ENCODE measurements at places on chromosomes 7 and 10. TPM values are rescaled to one million over a fixed set of nuclear protein-coding genes. Genes with fewer than 3 reads are reported as not detected.

DNA sequence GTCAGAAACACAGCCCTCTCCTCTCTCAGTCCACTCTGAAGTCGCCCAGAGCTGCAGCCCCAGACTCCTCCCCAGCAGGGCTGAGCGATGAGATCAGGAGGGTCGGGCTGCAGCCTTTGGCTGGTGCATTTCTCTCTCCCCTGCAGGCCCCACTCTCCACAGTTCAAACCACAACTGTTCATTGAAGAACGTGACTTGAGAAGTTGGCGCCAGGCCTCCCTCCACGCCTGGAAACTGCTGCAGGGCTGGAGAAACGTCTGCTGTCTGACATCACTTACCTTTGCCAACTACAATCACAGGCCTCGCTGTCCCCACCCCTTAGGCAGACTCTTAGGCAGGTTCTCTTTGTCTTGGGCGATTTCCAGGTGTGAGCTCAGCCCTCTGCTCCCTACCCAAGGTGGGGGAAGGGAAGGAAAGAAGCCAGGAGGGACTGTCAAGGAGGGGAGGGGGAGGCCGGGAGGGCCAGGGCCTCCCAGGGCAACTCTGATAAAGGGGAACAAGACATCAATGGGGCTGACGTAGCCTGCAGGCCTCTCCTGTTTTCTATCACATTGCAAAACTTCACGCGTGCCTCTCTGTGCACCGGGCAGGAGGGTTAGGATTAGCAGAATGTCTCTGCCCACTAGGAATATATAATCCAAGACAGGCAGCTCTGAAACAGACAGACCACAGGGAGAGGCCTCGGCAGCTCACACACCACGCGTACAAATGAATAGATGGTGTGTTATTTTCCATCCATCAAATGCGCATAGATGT lies 32.7 kb downstream of the CALML5 start:
- H3K4me1 ChIP-seq: peaks cover 13% of the 10 kb centered on the region
- no peak overlapping the region for H3K27ac ChIP-seq
- H3K4me3 ChIP-seq: no peak overlapping the region
- no peaks in the 10 kb centered on the region for H3K36me3 ChIP-seq
- DNase-seq: no peak

GRCh38 chr7:116500078-116500853 lies 728 bp downstream of the CAV2 start:
- peaks cover 41% of the 10 kb centered on the region for H3K4me1 ChIP-seq
- H3K27ac ChIP-seq: peak overlapping the region; percentile 91
- DNase-seq: no peak
- peaks cover 4% of the 10 kb centered on the region for H3K36me3 ChIP-seq
- H3K4me3 ChIP-seq: peak overlapping the region; percentile 95
- no peaks in the 10 kb centered on the region for H3K27me3 ChIP-seq

DNA sequence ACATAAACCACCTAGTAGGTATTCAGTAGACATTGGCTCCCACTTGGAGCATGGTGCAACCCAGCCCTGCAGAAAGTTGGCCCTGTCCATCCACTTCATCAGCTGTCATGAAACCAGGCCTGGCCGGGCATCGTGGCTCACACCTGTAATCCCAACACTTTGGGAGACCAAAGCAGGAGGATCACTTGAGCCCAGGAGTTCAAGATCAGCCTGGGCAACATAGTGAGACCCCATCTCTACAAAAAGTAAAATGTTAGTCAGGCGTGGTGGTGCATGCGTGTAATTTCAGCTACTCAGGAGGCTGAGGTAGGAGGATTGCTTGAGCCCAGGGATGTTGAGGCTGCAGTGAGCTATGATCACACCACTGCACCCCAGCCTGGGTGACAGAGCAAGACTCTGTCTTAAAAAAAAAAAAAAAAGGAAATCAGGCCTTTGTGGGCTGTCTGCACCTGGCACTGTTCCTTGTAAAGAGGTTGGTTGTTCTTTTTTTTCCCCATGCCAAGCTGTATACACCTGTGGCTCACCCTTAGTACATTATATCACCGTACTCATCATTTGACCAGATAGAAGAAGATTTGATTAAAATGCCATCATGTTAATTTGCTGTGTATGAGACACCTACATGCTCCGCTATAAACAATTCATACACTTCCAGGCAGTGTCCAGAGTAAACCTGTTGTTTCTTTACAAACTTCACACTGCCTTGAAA lies 45.4 kb upstream of the GRID1 start:
- DNase-seq: peak; percentile 48
- H3K4me1 ChIP-seq: peaks cover 10% of the 10 kb centered on the region
- no peaks in the 10 kb centered on the region for H3K27me3 ChIP-seq
- no peak overlapping the region for H3K4me3 ChIP-seq
- no peaks in the 10 kb centered on the region for H3K36me3 ChIP-seq
- peak overlapping the region; percentile 61 for H3K27ac ChIP-seq

DNA sequence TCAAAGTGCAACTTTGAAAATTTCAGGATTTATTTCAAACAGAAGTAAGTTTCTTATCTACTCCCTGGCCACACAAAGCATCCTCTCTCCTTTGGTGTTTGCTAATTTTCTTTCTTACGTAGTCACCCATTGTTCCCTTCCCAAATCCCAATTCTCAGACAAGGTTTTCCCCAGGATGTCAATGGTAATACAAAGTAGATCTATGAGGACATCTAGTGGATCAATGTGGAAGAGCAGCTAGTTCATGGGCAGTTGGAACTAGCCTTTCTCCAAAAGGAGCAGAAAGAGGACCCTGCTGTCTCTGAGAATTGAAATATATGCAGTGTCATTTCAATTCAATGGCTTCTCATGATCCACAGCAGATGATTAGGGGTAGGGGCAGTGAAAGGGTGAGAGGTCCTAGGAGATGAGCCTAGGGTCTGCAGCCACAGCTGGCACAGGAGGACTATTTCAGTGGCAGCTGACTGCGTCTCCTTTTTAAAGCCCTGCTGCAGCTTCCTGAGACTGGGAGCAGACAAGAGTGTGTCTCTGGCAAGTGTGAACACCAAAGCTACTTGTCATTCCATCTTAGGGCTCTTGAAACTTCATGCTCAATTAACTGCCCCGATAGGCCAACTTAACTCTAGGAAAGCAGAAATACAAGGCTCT lies 632.6 kb downstream of the KCNMA1 start:
- no peak for DNase-seq
- no peak overlapping the region for H3K4me3 ChIP-seq
- no peak overlapping the region for H3K27ac ChIP-seq
- no peaks in the 10 kb centered on the region for H3K27me3 ChIP-seq

- peaks cover 24% of the 10 kb centered on the region for H3K36me3 ChIP-seq
- H3K4me1 ChIP-seq: peaks cover 43% of the 10 kb centered on the region
- peak overlapping the region; percentile 99 for H3K27ac ChIP-seq
- peak overlapping the region; percentile 91 for H3K4me3 ChIP-seq
- H3K27me3 ChIP-seq: no peaks in the 10 kb centered on the region
Observed at GRCh38 chr10:113856563-113856962, 2.1 kb downstream of the NHLRC2 start.

DNA sequence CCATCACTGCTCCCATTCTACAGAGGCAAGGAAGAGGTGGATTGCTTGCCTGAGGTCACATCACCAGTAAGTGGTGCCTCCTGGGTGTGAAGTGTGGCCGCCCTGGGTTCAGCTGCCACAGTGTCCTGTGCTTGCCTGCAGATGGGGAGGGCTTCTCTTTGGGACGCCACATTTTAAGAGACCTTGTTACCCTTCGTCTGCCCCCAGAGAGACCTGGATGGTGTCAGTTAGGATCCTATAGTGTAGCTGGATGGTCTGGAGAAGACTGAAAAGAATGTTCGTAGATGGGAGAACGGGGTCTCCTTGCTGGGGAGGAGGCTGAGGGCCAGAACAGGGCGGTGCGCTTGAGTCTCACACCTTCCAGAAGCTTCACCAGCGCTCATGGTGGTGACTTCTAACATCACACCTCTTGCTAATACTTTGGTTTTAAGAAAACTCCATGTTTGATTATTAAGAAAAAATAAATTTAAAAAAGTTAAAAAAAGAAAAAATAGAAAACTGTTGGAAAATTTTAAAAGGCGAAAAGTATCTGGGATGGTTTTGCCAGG lies 2.3 kb downstream of the DOCK1 start:
- H3K4me1 ChIP-seq: peaks cover 21% of the 10 kb centered on the region
- no peaks in the 10 kb centered on the region for H3K27me3 ChIP-seq
- no peaks in the 10 kb centered on the region for H3K36me3 ChIP-seq
- H3K27ac ChIP-seq: peak overlapping the region; percentile 53

- H3K27me3 ChIP-seq: no peaks in the 10 kb centered on the region
- no peaks in the 10 kb centered on the region for H3K36me3 ChIP-seq
- DNase-seq: no peak
Observed at GRCh38 chr7:111371437-111371836, 190.9 kb downstream of the IMMP2L start.

GRCh38 chr7:137969828-137970227 lies 32.1 kb downstream of the CREB3L2 start:
- H3K27me3 ChIP-seq: no peaks in the 10 kb centered on the region
- H3K4me1 ChIP-seq: peaks cover 80% of the 10 kb centered on the region
- DNase-seq: no peak
- peaks cover 13% of the 10 kb centered on the region for H3K36me3 ChIP-seq
- peak overlapping the region; percentile 35 for H3K4me3 ChIP-seq
- peak overlapping the region; percentile 96 for H3K27ac ChIP-seq

GRCh38 chr10:125005312-125006187 lies 63.6 kb downstream of the ZRANB1 start:
- H3K4me3 ChIP-seq: no peak overlapping the region
- no peaks in the 10 kb centered on the region for H3K27me3 ChIP-seq
- H3K27ac ChIP-seq: peak overlapping the region; percentile 41
- peaks cover 9% of the 10 kb centered on the region for H3K36me3 ChIP-seq

GRCh38 chr10:35581655-35582054 lies 23.5 kb upstream of the GJD4 start:
- DNase-seq: no peak
- H3K27ac ChIP-seq: no peak overlapping the region
- no peaks in the 10 kb centered on the region for H3K36me3 ChIP-seq
- no peaks in the 10 kb centered on the region for H3K4me1 ChIP-seq
- no peak overlapping the region for H3K4me3 ChIP-seq

- H3K27me3 ChIP-seq: no peaks in the 10 kb centered on the region
- H3K4me3 ChIP-seq: no peak overlapping the region
- no peak for DNase-seq
- no peaks in the 10 kb centered on the region for H3K36me3 ChIP-seq
Observed at GRCh38 chr7:135492151-135492550, 17.8 kb downstream of the CNOT4 start.

GRCh38 chr7:794671-795329 lies 37.5 kb upstream of the SUN1 start:
- no peaks in the 10 kb centered on the region for H3K27me3 ChIP-seq
- H3K4me1 ChIP-seq: peaks cover 9% of the 10 kb centered on the region
- H3K36me3 ChIP-seq: peaks cover 6% of the 10 kb centered on the region
- no peak overlapping the region for H3K4me3 ChIP-seq

DNA sequence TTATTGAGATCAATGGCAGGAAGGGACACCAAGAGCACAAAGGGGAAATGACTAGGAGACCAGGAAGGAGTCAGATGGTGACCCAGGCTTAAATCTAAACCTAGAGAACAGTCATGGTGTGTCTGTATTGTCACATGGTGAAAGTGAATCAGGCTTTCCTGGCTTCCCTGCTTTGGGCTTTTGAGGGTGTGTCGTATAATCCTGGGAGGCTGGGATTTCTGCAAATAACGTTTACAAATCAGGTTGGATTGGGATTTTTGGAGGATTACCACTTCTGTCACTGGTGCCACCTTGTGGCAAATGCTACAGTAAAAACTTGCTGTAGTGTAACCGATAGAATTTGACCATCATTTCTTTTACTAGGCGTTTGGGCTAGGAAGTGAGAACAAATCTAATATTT lies 502.6 kb downstream of the NRG3 start:
- no peak for DNase-seq
- H3K27me3 ChIP-seq: no peaks in the 10 kb centered on the region
- no peak overlapping the region for H3K4me3 ChIP-seq
- H3K27ac ChIP-seq: no peak overlapping the region
- H3K36me3 ChIP-seq: no peaks in the 10 kb centered on the region
- H3K4me1 ChIP-seq: no peaks in the 10 kb centered on the region

- H3K36me3 ChIP-seq: no peaks in the 10 kb centered on the region
- H3K4me1 ChIP-seq: no peaks in the 10 kb centered on the region
- no peak for DNase-seq
- no peak overlapping the region for H3K27ac ChIP-seq
- no peaks in the 10 kb centered on the region for H3K27me3 ChIP-seq
Observed at GRCh38 chr7:90005836-90006235, 148.4 kb upstream of the STEAP1 start.

- H3K27ac ChIP-seq: peak overlapping the region; percentile 94
- no peaks in the 10 kb centered on the region for H3K27me3 ChIP-seq
- no peaks in the 10 kb centered on the region for H3K36me3 ChIP-seq
- H3K4me3 ChIP-seq: no peak overlapping the region
- no peak for DNase-seq
Observed at GRCh38 chr7:116592445-116592844, 67.6 kb downstream of the CAV1 start.

GRCh38 chr7:30950197-30950596 lies 13.6 kb upstream of the GHRHR start:
- peaks cover 2% of the 10 kb centered on the region for H3K36me3 ChIP-seq
- DNase-seq: no peak
- peaks cover 82% of the 10 kb centered on the region for H3K27me3 ChIP-seq
- H3K4me3 ChIP-seq: no peak overlapping the region
- H3K4me1 ChIP-seq: no peaks in the 10 kb centered on the region

GRCh38 chr7:69374044-69374425 lies 224.2 kb upstream of the AUTS2 start:
- no peak for DNase-seq
- no peaks in the 10 kb centered on the region for H3K36me3 ChIP-seq
- H3K27me3 ChIP-seq: peaks cover 6% of the 10 kb centered on the region
- H3K4me1 ChIP-seq: peaks cover 15% of the 10 kb centered on the region
- peak overlapping the region; percentile 50 for H3K27ac ChIP-seq

DNA sequence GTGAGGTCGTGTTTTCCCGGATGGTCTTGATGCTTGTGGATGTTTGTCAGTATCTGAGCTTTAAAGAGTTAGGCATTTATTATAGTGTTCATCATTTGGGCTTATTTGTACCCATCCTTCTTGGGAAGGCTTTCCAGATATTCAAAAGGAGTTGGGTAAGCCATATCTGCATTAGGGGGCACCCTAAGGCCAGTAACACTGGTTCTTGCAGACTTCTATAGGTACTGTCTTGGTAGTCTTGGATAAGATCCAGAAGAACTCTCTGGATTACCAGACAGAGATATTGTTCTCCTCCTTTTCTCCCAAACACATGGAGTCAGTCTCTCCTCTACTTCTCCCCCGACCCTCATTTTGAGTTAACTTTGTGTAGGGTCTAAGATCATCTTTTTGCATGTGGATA lies 92.8 kb downstream of the SDK1 start:
- no peaks in the 10 kb centered on the region for H3K4me1 ChIP-seq
- no peak overlapping the region for H3K27ac ChIP-seq
- DNase-seq: no peak

The RTKN2 gene
- 2.4 TPM for total RNA-seq

The STOX1 gene
- 1.3 TPM for total RNA-seq

The MXI1 gene
- total RNA-seq: 32.2 TPM

The PPP1R17 gene
- not detected for total RNA-seq

The SP8 gene
- total RNA-seq: not detected

The CHRM2 gene
- total RNA-seq: 30.0 TPM

The TMEM229A gene
- not detected for total RNA-seq

All from osteocyte (in vitro differentiated cells).